Stimulated activated CD4-positive, alpha-beta T cell treated with anti-CD3 and anti-CD28 coated beads, Interleukin-1b, Interleukin-23, amount 100 ng/mL, for 24 hours (primary cell): ENCODE measurements at places on chromosomes 12 and 14.

DNA sequence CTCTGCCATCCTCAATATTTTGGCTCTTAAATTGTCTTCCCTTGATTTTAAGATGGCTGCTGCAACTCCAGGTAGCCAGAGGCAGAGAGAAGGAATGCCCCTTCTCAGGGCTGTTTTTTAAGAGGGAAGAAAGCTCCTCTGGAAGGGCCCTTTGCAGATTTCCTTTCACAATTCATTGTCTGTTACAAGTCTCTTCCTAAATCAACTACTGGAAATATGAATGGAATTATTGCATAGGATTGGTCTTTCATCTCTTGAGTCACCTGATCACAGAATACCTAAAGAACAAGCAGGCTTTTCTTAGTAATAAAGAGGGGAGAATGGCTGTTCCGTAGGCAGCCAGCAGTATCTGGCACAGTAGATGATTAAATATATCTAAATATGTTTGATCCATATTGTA, 118.5 kb downstream of the ANO6 start:
- no peak for DNase-seq

DNA sequence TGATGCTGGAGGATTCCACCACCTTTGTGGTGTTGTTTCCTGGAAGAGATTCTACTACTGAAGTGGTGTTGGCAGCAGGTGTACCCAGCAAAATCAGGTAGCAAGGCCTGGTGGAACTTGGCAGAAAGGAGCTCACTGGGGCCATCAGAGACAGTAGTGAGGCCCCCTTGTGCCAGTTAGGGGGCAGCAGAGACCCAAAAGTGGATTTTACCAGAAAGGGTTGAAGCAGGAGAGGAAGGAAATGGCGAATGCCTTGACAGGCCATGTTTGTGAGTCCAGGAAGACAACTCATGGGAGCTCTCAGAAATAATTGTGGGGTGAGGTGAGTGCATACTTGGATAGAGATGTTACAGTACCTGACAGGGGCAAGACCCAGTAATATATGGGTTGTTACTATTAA, 137.7 kb upstream of the FGD4 start:
- DNase-seq: no peak

- no peak for DNase-seq
Measured at GRCh38 chr14:93993382-93993781, 3.7 kb upstream of the CCDC197 start.

GRCh38 chr14:64196056-64196455, 98.1 kb downstream of the ESR2 start:
- DNase-seq: no peak

DNA sequence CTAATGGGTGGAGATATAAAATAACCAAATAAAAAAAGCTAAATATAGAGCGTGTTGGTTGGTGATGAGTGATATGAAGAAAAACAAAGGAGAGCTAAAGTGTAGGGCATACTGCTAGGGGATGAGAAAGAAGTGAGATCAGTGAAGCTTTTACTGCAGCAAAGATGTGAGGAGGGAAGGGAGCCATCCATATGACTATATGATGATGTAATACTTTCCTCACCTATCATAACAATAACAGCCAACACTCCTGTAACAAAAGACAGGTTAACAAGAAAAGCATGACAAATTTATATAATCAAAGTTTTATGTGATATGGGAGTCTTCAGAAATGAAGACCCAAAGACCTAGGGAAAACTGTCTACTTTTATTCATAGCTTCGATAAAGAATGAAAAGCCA, 57.4 kb upstream of the LRFN5 start:
- DNase-seq: no peak

DNA sequence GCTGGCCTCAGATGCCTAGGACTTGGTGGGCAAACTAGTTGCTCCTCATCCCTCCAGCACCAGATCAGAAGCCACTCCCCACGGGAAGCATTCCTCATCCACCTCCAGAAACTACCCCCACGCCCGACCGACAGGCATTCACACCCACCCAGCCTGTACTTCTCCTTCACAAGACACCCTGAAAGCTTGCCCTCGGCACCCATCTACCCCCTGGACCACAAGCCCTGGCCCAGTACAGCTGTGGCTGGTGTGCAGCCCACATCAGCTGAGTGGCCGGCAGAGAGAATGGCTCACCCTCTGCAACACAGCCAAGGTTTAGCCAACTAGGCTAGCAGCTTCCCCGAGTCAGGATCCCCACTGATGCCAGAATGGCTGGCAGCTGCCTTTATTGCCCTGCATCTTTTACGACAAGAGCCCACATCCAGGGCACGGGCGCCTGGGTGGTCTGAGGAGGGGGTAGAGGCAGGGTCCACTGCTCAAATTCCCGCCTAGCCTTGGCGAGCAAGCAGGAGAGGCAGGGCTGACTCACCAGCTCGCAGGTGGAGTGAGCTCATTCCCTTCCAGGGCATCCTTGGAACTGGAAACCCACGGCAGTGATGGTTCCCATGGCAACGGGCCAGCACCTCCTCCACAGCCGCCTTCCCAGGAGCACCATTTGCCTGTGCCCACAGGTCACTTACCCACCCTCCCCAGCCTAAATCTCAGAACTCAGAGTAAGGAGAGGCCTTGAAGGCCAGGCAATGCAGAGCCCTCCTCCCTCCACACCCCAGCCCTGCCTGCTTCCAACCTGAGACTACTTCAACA, 17.1 kb downstream of the ACTN1 start:
- no peak for DNase-seq

DNA sequence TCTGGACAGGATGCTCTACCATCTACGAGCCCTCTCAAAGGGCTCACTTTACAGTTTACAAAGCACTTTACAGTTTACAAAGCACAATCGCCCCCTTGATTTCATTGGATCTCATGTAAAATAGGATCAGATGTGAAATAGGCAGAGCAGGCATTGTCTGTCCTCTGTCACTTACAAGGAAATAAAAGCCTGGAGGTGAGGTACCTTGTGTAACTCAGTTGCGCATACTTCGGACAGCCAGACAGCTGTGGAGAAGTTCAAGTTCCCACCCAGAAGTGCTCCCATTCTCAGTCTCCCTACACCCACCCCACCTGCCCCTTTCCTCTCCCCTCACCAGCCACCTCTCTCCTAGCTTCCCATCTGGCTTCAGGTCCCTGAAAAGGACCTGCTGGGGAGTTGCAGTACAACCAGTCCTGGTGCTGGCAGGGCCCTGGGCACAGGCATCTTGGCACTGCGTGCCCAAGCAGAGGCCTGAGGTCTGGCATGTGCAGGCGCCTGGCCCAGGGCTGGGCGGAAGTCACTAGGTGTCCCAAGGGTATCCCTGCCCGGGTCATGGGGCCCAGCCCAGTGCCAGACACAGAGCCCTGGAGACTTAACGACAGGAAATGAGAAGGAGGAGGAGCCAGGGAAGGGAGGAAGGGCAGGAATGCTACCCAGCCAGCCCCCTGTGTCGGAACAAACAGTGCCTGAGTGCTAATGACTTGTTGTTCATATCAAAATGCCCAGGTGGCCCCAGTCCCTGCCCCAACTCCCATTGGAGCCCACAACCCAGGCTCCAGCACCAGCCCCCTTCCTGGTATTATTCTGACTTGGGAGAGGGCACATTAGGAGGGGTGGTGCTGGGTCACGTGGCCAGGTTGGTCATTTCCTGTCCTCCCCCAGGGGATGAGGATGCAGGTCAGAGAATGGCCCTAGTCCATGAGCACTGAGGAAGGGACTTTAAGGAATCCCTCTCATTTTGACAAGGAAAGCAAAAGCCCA, 5.4 kb downstream of the RAPGEF3 start:
- DNase-seq: no peak

DNA sequence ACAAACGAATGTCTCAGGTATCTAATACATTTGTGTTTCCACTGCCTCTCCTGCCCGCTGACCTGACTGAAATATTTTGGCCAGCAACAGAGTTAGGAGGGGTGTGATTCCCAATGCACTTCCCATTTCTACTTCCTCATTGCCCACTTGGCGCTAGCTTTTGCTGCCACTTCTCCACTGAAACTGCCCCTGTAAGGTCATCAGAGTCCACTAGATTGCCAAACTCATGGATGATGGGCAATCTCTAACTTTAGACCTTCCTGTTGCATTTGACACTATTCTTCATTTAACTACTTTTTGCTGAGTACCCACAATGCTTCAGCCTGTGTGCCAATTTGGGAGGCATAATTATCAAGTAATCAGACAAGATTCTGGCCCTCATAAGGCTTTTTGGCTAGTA, 40.8 kb downstream of the GPR65 start:
- DNase-seq: no peak

DNA sequence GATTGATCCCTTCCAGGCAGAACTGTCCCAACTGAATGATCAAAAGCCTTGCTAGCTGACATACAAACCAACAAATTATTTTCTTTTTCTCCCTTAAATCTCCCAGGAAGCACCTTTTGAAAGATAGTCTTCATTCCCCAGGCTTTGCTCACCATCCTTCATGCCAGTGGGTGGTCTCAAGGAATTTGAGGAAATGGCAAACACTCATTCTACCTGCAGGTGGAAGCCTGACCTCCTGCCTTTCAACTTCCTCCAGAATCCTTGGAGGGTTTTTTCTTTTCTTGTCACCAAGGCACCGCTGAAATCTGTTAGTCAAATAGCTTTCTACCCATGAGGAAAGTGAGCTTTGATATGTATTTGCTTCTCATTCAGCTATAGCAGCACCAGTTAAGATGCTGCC, 128.5 kb downstream of the WIF1 start:
- no peak for DNase-seq

GRCh38 chr14:35687335-35687939, 121.7 kb downstream of the RALGAPA1 start:
- DNase-seq: no peak

GRCh38 chr14:103517721-103518421, 4.8 kb downstream of the CKB start:
- DNase-seq: no peak

GRCh38 chr12:31618228-31619025, 27.5 kb upstream of the DENND5B start:
- no peak for DNase-seq

DNA sequence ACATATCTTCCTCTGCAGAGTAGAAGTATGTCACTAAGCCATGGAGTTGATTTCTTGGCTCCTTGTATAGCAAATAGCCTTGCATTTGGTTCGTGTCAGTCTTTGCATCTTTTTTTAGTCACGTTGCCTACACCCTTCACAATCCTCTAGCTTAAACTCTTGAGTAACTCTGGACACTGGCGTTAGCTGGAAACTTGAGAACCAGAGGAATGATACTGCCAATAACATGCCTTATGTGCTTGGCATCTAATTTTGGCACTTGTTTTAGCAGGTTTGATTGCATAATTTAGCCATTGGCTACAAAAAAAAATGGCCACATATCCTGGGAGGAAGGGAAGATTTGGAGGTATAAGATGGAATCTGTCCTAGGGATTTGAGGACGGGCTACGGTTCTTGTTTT, 136.2 kb downstream of the ETV6 start:
- no peak for DNase-seq

DNA sequence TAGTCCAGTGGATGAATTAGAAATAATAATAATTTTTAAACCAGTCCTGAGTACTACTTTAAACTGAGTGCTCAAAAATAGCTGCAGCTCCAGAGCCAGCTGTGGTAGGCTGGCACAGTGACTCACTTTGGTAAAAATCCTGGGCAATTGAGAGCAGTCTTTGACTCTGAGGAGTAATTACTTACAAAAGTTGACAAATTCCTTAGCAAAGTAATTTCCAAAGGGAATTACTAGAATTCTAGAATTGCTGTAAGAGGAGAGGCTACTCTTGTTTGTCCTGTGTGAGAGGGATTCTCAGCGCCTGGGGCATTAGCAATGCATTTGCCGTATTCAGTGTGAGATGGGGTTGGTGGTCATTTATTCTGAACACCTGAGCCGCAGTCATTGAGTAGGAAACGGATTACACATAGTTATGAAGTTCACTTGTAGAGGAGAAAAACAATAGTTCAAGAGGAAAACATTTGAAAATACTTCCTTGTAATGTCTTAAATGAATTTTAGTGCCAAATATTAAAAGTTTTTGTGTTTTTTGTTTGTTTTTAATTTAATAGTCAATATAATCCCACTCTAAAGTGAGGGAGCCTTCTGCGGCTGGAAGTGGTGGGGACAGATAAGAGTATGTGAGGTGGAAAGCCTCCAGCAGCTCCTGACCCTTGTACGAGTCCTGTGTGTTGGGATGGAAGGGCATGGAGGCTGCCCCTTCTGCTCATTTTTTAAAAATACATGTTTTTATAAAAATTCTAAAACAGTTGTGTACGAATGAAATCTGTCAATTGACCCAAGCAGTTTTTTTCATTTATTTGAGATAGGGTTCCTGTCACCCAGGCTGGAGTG, 41.9 kb downstream of the EID3 start:
- no peak for DNase-seq

DNA sequence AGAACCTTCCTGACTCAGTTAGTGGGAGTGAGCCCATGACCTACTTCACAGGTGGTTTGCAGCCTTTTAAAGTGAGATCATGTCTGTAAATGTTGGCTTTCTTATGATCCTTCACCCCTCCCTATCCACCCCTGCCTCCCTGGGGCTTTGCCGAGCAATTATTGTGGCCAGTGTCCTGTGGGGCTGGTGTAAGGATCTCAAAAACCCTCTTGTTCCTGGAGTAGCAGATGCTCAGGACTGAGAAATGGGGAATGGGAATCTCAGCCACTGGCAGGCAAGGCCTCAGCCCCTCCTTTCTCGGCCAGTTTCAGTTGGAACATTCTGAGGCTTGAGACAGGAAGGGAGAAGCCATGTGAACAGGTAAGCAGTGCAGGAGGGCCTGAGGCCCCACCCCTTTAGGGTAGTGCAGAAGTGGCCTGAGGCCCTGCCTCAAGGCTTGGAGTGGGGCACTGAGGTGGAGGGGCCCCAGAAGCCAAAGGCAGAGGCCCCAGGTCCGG, 53.8 kb downstream of the PLEKHG3 start:
- no peak for DNase-seq

DNA sequence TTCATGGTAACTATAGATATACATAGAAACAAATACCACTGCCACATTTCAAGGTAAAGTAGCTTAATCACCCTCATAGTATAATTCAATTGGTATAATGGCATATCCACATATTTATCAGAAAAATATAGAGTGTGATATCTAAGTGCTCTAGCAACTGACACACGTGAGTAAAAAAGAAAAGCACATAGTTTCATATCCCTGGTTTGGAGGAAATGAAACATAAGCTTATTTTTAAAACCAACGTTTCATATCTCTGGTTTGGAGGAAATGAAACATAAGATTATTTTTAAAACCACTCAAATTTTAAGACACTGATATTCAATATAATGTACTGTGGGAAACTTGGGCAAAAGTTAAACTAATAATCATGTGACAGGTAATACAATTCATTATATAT, 2.1 kb downstream of the OR6C70 start:
- DNase-seq: no peak
